HuH-7 (cell line): ENCODE measurements at places on chromosomes 12 and 14.

DNA sequence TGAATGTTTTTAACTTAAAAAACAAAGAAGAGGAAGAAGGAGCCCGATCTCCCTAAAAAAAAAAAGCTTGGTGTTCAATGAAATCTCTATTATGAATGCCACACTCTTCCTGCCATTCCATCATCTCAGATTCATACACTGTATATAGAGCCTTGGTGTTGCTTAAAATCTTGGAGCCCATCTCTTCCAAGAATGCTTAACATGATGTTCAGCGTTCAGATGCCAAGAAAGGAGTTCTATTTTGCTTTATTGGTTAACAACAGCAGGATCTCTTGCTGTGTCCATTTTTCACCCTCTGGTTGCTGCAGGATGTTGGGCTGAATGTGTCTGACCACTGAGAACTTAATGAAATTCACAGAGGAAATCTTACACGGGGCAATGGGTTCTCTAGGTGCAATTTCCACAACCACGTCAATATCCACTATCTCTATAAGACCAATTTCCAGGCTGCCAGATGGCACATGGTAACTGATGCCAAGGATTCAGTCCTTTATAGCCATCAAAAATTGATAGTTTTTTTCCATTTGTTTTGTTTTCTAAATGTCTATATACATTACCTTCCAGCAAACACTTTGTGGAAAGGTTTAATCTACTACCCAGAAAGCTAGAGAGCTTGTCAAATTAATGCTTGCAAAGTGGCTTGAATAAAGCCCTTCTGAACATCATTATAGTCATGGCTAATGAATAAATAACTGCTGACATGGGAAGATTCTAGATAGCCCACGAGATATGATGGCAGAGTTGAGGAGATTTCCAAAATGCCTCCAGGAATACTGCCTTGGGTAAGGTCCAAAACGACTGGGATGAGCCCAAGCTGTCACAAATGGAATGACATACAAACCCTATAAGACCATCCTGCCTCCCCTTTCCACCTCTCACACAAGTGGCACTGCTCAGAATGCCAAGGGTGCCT lies 26.5 kb downstream of the RERG start:
- no peak for DNase-seq

GRCh38 chr14:89117012-89117411 lies 292.6 kb downstream of the TTC8 start:
- DNase-seq: no peak

DNA sequence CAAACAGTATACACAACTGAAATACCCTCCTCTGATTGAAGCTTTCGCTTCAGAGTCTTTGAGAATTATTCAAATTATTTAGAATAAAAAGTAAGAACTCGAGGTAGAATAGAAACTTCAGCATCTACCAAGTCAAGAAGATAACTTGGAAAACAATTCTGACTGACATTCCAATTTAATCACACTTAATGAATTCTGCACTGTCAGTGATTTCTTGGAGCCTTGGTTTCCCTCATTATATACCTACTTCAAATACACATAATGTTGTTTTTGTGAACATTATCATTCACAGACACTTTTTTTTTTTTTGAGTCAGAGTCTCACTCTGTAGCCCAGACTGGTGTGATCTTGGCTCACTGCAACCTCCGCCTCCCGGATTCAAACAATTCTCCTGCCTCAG lies 27.9 kb downstream of the PPP2R5E start:
- no peak for DNase-seq

- DNase-seq: no peak
Measured at GRCh38 chr12:62130834-62131552, 129.2 kb upstream of the USP15 start.

GRCh38 chr12:116990971-116991966 lies 80.5 kb downstream of the FBXW8 start:
- DNase-seq: no peak

DNA sequence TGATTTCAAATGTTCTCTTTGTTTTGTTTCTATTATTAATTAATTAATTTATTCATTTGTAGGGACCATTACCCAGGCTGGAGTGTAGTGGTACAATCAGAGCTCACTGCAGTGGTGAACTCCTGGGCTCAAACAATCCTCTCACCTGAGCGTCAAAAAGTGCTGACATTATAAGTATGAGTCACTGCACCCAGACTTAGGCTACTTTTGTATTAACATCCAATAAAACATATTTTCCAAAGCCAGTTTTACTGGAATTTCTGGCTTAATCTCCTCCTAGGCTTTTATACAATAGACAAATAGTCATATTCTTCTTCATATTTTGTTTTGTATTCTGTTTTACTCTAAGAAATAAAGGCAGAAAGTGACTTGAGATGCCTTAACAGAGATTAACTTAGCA lies 749.6 kb downstream of the SLC16A7 start:
- no peak for DNase-seq

DNA sequence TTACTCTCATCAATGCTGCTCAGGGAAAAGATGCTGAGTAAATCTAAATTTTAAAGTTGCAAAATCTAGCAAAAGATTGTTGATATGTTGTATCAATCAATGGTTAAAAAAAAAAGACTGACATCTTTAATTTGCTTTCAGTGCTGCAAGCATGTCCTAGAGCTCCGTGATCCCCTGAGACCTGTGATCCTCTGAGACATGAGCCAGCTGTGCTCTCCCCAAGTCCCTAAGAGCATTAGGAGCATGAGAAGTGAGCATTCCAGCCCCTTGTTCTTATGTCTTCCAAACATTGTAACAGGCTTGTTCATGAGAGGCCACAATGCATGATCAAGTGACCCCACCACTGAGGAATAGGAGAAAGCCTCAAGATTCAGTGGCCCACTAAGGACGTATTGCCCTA lies 116.6 kb downstream of the DAD1 start:
- no peak for DNase-seq

GRCh38 chr14:105088812-105089745 lies 23.8 kb upstream of the GPR132 start:
- no peak for DNase-seq

DNA sequence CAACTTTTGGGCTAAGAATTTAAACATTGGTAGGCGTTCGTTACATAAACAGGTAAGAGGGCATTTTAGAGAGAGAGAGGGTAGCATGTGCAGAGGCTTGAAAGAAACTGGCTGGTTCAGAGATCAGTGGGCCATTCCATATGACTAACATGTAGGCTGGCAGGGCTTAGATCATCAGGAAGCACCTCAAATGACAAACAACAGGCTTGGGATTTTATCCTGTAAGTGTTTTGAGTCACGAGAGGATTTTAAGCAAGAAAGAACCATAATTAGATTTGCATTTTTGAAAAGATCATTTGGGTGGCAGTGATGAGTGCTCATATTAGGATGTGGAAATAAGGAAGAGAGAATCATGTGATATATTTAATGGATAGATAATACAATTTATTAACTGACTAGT lies 8.7 kb upstream of the PLEKHA5 start:
- no peak for DNase-seq

GRCh38 chr14:61179796-61180398 lies 101.2 kb downstream of the TMEM30B start:
- no peak for DNase-seq

DNA sequence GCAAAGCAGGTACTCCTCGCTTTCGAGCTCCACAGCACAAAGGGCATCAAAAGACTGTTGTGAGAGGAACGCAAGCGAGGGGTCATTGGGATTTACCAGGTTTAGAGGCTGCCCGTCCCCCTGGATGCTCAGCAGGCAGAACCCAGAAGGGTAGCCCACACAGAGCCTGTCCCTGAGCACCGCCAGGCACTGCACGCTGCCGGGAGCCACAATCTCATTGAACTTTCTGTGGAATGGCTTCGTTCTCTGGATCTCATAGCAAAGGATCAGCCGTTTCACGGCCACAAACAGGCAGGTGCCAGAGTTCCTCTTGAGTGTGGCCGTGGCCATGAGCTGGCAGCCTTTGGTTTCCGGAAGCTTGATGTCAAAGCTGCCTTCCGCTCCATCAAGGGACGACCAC lies 21.5 kb downstream of the AMN start:
- no peak for DNase-seq

GRCh38 chr12:121468499-121468801 lies 68.5 kb downstream of the RNF34 start:
- DNase-seq: no peak

- no peak for DNase-seq
Measured at GRCh38 chr14:99674776-99675381, 9.2 kb upstream of the CYP46A1 start.

- DNase-seq: peak; percentile 26
Measured at GRCh38 chr12:25692115-25693035, 139.3 kb upstream of the LMNTD1 start.

DNA sequence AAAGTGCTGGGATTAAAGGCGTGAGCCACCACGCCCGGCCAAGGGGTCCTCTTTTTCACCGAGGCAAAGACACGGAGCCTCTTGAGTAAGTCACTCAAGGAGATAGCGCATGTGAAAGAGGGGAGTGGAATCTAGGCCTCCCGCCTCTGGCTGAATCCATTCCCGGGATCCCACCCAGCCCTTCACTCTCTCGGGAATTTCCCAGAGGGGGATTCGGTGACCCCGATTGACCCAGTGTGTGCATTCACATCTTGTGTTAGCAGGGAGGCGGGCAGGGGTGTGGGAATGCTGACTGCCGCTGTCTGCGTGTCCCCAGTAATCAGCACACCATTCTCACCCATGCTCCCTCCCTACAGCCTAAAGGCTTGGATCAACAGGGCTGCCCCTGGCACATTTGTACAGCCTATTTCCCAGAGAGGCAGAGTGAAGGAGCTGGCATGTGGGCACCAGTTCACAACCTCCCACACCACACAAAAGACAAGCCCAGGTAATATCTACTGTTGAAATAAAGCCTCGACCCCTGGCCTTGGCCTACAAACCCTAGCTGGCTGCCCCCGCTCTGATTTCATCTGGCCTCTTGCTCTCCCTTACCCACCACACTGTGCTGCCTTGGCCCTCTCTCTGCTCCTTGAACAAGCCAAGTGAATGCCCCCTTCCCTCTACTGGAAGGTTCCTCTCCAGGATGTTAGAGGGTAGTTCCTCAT lies 1.3 kb upstream of the LTBP2 start:
- no peak for DNase-seq

- DNase-seq: peak; percentile 58
Measured at GRCh38 chr14:26401179-26401968, 196.5 kb downstream of the NOVA1 start.

- no peak for DNase-seq
Measured at GRCh38 chr12:29429999-29430715, 49.2 kb upstream of the ERGIC2 start.

- no peak for DNase-seq
Measured at GRCh38 chr14:89443042-89443629, 26.1 kb upstream of the FOXN3 start.

DNA sequence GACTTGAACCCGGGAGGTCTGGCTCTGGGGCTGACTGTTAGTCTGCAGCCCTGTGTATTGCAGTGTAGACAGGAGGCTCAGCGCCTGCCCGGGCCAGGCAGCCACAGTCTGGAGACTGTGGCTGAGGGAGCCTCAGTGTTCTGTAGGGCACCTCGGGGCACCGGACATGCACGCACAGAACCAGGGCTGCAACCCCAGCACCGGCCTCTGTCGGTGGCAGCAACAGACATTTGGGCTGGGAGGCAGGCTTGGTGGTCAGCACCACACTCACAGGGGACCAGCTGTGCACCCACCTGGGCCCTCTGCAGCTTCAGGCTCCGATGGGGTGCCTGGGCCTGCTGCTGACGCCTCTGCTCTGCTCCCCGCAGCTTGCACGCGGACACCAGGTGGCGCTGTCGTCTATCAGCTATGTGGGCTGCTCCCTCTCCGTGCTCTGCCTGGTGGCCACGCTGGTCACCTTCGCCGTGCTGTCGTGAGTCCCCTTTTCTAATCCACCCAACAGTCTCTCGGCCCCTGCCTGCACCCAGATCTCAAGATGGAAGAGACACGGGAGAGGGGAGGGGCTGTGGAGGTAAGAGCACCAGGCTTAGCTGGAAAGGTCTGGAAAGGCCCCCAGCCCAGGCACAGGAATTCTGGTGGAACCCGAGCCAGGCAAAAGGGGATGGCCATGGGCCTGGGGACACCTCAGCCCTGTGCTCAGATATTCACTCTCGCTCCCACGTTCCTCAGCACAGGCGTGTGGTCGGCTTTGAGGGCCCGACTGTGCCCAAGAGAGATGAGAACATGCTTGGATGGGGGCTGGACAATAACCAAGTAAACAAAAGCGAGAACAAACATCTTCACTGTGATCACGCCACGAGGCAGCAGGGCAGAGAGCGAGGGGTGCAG lies 151.0 kb downstream of the ADGRD1 start:
- peak; percentile 87 for DNase-seq

DNA sequence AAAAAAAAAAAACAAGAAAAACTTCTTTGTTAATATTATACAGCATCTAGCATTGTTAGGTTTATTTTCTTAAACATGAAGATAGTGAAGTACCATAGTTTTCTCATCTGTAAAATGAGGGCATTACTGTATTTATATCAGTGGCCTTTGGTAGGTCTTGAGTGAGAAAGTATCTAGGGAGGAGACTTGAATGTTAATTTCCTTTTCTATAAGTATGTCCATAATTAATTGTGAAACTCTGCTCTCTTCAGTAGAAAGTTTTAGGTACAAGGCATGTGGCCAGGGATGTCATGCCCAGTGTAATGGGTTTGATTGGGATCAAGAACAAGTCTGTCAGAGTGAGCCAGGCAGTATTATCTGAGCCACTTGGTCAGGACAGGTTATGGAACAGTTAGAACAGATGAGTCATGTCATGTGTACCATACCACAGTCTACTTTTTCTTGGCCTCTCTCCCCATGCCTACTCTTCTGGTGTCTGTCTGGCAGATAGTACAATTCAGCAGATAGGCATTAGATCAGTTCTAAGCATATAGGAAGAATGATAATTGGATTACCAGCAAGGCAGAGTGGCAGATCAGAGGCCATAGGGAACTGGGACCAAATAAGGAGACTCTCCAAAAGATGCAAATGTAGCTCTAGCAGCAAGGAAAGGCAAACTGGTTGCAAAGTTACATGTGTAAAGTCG lies 30.4 kb downstream of the FBXO34 start:
- DNase-seq: no peak

DNA sequence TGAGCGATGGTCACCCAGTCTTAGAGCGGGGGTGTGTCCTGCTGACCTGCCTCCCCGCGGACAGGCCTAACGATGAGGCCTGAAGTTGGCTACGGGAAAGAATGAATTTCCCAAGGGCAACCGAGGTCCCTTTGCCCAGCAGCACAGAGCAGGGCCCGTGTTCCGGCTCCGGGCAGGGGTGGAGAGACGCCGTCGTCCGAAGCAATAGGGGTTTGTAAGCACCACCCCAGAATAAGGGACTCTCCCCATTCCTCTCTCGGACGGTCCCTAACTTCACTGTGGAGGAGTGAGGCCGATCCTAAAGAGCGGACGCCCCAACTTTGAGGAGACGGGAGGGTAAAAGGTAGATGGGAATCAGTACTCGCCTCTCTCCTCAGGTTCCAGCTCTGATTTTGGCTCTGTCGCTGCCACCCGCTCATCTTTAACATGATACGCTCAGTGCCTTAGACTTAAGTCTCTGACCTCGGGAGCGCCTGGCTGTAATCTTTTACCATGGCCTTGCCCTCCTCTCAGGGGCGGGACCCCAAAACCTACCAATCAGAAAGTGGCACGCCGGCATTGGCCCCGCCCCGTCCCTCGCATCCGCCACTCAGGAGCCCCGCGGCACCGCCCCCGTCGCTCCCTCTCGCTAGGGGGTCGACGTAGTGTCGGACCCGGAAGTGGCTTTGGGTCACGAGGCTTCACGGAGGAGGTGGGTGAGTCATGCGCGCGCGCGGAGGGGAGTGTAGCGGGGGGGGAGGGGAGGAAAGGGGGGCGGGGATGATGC lies at the start of gene DDIT3:
TSS of gene DDIT3 (minus strand) at position 462 of the 766 bp plus-strand sequence. CDS start 3,108 bp downstream, outside the sequence.
- DNase-seq: peak; percentile 95
